Osteocyte (in vitro differentiated cells): ENCODE measurements at places on chromosomes 7 and 10.

DNA sequence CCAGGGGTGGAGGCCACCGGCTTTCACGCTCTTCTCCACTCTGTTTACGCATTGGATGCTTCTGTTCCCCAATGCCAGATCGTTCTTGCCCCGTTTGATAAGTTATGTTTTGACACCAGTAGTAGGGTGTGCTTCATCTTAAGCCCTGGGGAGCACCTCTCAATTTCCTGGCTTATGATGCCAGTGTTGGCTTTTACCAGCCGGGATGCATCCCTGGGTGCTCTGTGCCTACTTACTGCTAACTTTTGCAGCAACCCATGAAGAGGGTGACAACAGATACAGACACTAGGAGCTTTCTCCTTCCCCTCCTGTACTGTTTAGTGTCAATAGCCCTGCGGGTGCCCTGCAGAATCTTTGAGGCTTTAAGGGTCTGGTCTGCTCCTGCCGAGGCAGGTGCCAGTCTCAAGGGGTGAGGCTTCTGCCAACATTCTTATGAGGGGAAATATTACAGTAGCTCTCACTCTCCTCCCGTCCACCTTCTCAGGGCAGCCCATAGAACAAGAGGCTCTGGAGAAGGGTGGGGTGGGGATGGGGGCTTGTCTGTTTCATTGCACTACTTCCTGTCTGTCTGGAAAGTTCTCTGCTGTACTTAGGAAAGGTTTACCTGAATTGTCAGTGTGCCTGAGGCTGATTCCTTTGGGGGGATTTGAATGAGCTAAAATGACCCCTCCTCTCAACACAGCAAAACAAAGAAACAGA, 23.3 kb downstream of the ADCY1 start:
- H3K4me1 ChIP-seq: no peaks in the 10 kb centered on the region
- no peak overlapping the region for H3K4me3 ChIP-seq
- peak; percentile 51 for DNase-seq
- no peak overlapping the region for H3K27ac ChIP-seq

DNA sequence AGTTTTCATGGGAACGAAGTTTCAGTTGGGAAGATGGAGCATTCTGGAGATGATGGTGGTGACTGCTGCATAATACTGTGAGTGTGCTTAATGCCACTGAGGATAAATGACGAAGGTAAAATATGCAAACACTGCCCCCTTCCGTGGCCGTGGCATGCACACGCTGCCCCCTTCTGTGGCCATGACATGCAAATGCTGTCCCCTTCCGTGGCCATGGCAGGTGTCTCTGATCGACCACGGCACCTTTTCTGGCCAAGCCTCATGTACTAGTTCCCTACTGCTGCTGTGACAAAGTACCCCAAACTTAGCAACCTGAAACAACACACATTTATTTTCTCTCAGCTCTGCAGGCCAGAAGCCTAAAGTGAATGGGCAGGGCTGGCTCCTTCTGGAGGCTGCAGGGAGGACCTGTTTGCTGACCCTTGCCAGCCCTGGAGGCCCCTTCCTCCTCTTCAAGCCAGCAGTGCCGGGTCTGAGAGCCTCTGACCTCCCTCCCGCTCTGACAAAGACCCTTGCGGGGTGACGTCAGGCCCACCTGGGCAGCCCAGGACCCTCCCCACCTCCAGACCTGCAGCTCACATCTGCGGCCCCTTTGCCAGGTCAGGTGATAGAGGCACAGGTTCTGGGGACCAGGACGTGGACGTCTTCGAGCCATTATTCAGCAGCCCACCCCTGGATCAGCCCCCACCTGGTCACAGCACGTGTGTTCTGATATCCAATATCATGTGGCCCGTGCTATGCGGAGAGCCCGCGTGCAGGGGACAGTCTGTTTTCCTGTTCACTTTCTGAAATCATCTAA, 82.0 kb downstream of the MICALL2 start:
- no peak for DNase-seq
- peaks cover 29% of the 10 kb centered on the region for H3K27me3 ChIP-seq
- no peak overlapping the region for H3K4me3 ChIP-seq
- H3K4me1 ChIP-seq: no peaks in the 10 kb centered on the region

- no peaks in the 10 kb centered on the region for H3K27me3 ChIP-seq
- no peak overlapping the region for H3K27ac ChIP-seq
- H3K4me1 ChIP-seq: no peaks in the 10 kb centered on the region
Observed at GRCh38 chr7:144487901-144488300, 84.4 kb upstream of the NOBOX start.

DNA sequence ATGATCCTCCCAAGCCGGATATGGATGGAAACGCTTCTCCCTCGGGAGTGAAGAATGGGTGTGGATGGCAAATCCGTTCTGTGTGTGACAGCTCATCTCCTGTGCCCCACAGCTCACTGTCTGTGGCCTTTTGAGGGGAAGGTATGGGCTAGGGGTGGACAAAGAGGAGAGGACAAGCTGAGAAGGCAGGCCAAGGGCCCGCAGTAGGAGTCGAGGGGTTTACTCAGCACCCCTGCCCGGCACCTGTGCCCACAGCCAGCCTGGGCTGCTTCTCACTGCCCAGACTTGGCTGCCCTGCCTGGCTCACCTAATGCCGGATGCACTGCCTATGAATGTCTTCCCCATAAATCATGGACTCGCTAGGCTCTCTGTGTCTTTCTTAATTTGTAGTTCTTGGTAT, 503.8 kb downstream of the TCERG1L start:
- DNase-seq: peak; percentile 73
- no peaks in the 10 kb centered on the region for H3K27me3 ChIP-seq
- H3K4me3 ChIP-seq: no peak overlapping the region
- no peaks in the 10 kb centered on the region for H3K36me3 ChIP-seq
- no peak overlapping the region for H3K27ac ChIP-seq
